ENCODE measurements at places on chromosomes 3 and 15.

- no peak for DNase-seq
These were observed 339.2 kb upstream of the NECTIN3 start for GRCh38 chr3:110732420-110732819.

DNA sequence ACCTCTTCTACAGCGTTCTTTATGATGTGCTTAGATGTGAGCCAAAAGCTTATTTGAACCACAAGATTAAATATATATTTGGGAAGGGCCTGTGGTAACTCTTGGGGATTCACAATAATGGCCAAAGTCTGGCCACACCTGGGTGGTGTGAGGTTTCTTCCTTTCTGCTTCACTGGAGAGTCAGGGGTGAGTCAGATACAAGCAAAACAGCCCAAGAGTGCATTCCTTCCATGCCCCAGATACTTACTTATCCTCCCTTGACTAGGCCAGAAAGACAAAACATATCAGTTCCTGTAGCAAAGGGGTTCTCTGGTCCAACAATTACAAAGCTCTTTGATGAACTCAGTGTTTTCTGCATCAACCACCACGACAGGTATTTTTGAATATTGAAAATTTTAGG, 941 bp downstream of the ZBED2 start:
- DNase-seq: no peak

- no peak for DNase-seq
These were observed 516.0 kb downstream of the GABRG3 start for GRCh38 chr15:27486683-27487647.

DNA sequence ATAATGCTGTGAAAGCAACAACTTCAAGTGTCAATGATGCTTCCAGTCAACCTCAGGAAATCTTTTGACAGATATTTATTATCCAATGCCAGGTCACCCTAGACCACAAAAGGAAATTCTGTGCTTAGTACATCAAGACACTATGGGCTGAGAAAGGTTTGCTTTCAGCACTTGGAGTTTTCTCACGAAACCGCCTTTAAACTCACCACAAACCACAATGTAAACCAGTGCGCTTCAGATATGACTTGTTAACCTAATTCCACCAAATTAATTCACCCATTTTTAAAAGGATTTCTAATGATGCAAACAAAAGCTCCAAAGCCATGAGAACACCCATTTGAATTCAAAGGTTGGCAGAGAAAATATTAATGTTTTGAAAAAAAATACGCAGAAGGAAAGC, 292.9 kb upstream of the NR2F2 start:
- no peak for DNase-seq
